ENCODE measurements at places on chromosomes 7 and 10.

DNA sequence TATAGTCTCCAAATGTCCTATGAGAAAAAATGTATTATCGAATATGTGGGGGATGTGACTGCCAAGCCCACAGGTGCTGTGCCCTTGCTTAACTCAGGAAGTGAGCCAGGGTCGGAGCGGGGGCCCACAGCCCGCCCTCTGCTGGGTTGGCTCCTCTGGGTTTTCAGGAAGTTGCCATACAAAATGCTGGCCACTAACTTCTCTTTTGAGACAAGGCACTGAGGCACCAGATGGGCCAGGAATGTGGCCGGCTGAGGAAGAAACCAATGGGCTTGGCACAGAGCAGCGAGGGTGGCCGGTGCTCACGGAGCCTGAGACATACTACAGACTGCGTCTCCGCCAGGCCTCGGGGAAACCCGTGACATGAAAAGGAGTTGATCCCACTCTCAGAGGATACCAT, 58.9 kb downstream of the FAM53B start:
- DNase-seq = no peak

- no peak for DNase-seq
Measured at GRCh38 chr10:101771380-101771779, 4.5 kb downstream of the FGF8 start.

DNA sequence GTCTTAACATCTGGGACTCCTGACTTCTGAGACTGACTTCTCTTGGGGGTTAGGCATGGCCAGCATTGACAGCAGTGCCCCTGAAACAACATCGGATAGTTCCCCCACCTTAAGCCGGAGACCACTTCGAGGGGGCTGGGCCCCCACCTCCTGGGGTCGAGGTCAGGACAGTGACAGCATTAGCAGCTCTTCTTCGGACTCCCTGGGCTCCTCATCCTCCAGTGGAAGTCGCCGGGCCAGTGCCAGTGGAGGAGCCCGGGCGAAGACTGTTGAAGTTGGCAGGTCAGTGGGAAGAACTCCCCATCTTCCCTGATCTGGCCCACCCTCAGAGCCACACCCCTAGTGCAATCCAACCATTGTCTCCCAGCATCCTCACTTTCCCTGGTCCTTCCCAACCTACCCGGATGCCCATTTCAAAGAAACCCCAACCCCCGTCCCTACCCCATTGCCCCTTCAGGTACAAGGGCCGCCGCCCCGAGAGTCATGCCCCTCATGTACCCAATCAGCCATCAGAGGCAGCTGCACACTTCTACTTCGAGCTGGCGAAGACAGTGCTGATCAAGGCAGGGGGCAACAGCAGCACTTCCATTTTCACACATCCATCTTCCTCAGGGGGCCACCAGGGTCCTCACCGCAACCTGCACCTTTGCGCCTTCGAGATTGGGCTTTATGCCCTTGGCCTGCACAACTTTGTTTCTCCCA, 12.1 kb downstream of the ZSWIM8 start:
- no peak for DNase-seq

DNA sequence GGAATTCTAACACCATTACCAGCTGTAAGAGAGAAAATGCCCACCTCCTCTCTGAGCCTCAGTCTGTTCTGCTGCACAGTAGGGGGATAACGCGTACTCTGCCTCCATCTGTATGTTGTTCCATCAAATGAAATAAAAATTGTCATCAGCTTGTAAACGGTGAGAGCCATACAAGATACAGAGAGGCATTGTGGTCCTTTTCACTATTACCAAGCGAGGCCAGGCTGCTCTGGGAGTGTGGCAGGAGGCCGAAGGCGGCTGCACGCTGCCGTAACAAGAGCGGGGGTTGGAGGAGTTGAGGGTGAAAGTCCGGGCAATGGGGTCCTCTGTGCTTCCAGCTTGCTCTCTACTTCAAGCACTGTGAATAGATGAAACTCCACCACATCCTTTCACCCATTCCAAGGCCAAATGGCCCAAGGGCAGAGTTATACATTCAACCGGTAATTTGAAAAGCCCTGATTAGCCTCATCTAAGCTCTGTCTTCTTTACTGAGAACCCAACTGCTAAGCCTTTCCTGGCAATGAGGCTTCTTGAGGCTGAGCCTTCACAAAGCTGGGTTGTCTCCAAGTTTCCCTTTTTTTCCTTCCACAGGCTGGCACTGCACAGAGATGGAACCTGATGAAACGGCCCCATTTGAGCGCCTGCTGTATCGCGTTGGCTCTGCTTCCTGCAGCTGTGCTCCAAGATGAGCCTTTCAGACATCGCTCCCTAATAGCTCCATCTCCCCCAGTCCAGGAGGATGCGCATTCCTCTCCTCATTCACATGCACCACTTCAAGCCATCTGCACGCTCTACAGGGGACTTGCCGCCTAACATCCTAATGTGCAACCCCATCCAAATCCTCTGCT, 47.2 kb downstream of the PYROXD2 start:
- DNase-seq = no peak

DNA sequence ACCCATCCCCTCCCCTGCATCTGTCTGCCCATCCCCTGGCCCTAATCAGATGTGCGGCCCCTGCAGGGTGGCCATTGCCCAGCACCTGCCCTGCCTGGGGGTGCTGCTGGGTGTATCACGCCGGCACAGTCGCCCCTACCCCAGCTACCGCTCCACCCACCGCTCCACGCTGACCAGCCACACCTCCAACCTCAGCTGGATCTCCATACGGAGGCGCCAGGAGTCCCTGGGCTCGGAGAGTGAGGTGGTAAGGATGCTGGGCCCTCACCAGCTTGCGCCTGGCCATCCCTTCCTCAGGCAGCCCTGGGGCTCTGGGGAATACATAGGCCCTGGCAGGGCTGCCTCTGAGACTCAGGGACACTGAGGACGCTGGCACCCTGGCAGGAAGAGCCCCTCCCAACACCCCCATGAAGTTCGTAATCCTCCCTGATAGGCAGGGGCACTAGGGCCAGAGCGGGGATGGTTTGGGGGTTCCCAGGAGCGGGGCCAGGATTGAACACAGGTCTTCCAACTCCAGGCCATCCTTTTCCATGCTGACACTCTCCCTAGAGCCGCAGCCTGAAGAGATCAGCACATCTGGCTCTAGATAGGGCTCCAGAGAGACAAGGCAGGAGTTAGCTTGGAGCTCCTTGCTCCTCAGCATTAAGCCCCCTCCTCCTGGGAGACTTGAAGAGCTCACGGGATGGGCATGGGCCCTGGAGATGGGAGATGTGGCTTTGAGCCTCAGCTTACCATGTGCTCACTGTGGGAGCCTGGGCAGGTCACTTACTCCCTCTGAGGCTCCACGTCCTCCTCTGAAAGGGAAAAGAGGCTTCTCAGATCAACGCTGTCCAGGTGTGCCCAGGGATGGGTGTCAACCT, 5.9 kb upstream of the LDB3 start:
- no peak for DNase-seq

- no peak for DNase-seq
Measured at GRCh38 chr10:73967022-73967429, 30.9 kb upstream of the VCL start.

GRCh38 chr7:69699931-69700330, 101.7 kb downstream of the AUTS2 start:
- DNase-seq = no peak

DNA sequence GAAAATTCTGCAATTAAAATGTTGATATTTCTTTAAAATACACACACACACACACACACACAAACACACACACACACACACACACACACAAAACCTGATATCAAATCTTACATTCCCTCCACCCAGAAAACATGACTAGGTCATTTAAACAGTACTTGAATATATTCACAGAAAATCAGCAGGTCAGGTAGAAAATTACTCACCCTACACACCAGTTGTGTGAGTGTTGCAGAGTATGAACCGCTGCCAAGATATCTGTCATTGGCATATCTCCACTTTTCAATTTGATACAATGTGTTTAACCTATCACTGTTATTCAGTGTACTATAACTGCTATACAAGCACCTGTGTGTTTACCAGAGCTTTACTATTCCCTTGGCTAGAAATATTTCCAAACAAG, 283.6 kb upstream of the LRRTM3 start:
- no peak for DNase-seq

DNA sequence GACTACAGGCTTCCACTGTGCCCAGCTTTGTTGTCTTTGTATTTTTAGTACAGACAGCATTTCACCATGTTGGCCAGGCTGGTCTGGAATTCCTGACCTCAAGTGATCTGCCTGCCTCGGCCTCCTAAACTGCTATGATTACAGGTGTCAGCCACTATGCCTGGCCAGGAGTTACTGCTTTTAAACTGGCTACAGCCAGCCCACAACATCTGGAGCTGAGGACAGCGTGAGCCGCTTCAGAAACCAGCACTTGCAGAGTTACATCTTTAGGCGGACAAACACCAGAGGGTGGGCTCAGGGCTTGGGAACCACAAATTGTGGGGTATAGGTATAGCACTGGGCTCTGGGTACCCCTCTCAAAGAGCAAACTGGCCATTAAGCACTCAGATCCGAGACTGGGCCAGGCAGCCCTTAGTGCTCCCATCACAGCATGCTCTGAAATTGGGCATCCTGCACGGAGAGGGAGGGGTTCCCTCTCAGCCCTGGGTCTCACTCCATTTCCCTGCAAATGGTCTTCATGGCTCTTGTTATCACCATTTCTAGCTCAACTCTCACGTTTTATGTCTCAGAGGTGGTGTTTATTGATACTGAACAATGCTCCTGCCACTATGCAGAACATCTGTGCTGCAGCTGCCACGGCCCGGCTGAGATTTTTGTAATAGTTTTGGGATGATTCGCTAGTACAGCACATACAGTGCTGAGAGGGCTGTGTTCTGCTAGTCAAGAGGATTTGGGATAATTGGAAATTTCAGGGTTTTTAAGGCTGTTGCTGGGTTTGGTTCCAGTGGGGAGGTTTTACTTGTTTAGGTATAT, 146.4 kb upstream of the LYZL2 start:
- no peak for DNase-seq

- no peak for DNase-seq
Measured at GRCh38 chr7:107170051-107170915, 1.5 kb downstream of the HBP1 start.

DNA sequence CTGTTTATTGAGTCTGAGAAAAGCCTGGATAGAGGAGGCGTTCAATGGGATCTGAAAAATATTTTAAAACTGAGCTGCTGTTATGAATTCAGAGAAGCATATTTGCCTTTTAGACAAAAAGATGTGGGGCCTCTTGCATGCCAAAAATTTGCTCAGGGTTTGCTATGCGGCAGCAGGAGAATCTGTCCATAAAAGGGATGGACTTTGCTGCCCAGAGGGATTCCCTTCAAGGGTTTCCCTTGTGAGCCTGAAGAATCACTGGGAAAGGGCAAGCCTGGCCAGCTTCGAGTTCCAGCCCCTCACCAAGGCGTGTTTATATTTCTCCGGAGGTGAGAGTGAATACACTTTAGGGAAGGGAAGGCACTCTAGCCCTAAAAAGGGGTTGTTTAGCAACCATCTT, 55.5 kb upstream of the CALD1 start:
- DNase-seq = no peak

DNA sequence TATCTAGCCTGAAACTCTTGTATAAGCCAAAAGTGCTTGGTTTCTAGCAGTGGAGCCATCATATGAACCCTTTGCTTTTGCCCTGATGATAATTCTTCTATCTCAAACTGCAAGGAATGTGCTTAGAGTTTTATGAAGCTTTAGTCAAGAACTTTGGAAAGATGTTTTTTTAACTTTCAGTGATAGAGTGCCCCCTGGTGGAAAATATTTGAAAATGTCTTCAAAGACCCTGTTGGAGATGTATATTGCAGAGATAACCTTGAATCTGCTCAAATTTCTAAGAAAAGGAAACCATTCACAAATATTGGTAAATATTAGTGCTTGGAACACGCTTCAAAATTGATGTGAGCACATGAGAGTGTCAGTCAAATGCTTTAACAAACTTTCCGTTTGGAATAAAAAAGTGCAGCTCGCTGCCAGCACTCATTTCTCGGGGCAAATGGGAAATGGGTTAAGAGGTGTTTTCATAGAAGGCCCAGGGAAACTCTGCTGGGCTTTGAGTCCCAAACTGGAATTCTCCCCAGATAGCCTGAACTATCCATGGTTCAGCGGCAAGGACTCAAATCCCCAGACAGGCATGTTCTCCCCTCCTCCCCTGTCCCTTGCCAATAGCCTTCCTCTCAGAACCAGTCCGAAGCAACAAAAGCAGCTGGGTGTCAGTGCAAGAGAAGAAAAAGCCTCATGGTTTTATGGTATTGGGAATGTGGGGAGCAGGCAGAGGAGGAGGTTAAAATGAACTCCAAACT, 129.3 kb downstream of the MYOF start:
- peak; percentile 68 for DNase-seq

DNA sequence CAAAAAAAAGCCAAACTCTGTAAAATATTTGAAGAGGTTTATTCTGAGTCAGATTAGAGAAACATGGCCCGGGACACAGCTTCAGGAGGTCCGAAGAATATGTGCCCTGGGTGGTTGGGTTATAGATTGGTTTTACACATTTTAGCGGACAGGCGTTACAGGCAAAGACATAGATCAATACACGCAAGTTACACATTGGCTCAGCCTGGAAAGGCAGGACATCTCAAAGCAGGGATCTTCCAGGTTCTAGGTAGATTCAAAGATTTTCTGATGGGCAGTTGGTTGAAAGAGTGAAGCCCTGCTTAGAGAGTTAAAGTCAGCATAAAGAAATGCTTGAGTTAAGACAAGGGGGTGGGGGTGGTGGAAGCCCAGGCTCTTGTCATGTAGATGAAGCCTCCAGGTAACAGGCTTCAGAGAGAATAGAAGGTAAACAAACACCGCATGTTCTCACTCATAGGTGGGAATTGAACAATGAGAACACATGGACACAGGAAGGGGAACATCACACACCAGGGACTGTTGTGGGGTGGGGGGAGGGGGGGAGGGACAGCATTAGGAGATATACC, 464.3 kb upstream of the ADARB2 start:
- DNase-seq = no peak

- DNase-seq = no peak
Measured at GRCh38 chr10:14601872-14602725, 172.6 kb downstream of the FAM107B start.

DNA sequence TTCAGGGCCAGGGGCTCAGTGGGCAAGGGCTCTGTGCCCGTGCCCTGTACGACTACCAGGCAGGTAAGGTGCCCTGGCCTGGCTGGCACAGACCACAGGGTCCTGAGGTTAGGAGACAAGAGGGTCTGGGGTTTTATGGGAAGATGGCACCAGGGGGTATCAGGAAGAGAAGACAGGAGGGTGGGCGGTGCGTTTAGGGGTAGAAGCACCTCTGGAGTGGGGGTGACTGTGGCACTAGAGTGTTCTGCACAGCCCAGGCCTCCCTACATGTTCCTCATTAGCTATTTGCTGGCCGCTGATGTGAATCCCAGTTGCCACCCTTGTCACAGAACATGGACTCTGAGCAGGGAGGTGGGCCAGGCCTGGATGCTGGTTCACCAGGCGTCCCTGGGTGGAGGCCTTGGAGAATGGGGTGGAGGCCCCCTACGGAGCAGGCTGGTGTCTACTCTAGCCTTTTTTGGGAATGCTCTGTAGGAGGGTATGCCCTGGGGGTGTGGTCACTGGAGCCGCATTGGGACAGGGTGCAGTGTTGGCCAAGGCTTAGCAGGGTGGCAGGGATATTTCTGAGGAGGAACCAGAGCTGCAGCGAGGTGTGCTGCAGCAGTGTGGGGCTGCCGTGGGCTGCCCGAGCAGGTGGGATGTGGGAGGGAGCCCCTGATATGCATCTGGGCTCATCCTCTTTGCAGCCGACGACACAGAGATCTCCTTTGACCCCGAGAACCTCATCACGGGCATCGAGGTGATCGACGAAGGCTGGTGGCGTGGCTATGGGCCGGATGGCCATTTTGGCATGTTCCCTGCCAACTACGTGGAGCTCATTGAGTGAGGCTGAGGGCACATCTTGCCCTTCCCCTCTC, 5.0 kb downstream of the PGAM2 start:
- DNase-seq = no peak

GRCh38 chr7:140881507-140882228, 43.1 kb downstream of the BRAF start:
- DNase-seq = no peak
